Fibroblast of skin of back (primary cell): ENCODE measurements at places on chromosomes 11 and 22.

DNA sequence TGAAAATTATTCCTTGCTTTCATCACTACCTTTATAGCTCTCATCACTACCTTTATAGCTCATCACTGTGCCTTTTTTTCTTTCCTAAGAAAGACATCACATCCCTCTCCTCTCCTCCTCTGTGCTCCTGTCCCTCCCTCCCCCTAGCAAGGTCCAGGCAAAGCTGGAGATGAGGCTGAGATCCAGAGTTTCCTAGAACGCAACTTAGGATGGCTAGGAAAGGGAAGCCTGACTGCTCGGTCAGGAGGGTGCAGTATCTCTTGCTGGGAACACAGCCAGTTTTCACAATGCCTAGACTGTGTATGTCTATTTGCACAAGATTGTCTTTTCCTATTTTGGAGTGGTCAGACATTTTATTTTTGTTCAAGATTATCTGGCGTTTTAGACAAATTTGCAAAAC is 24.7 kb downstream of the TUB start:
- DNase-seq = no peak

DNA sequence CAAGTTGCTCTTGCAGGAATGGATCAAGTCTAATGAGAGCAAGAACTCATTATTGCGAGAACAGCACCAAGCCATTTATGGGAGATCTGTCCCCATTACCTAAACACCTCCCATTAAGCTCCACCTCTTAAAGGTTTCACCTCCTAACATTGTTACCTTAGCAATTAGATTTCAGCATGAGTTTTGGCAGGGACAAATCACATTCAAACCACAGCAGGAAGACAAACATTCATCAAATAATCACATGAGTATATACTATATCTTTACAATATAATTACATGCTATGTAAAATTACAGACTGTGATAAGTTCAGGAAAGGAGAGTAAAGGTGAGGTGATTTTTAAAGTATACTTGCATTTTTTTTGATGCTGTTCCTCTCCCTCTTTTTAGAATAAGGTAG is 6.6 kb upstream of the TEAD1 start:
- no peak for DNase-seq

- DNase-seq = no peak
These were observed 32.9 kb downstream of the CDON start for GRCh38 chr11:126029805-126030204.

DNA sequence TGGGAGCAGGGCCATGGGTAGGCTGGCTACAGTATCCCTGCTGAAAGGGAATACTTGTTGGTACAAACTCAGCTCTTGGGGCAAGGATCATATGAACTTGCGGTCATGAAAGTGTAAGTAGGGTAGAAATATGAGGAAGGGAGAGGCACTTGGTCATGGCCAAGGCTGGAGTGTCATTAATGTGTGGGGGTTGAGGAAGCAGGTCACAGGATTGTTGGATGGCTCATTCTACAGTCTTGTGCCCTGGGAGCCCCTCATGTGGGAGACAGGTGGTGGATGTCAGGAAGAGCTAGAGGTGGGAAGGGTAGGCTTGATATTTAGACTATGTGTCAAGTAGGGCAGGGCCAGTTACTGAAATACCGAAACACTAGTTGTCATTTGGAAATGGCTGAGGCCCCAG is 95.5 kb downstream of the RRM1 start:
- no peak for DNase-seq

- DNase-seq = no peak
These were observed 1.6 kb upstream of the QSER1 start for GRCh38 chr11:32890843-32891656.

DNA sequence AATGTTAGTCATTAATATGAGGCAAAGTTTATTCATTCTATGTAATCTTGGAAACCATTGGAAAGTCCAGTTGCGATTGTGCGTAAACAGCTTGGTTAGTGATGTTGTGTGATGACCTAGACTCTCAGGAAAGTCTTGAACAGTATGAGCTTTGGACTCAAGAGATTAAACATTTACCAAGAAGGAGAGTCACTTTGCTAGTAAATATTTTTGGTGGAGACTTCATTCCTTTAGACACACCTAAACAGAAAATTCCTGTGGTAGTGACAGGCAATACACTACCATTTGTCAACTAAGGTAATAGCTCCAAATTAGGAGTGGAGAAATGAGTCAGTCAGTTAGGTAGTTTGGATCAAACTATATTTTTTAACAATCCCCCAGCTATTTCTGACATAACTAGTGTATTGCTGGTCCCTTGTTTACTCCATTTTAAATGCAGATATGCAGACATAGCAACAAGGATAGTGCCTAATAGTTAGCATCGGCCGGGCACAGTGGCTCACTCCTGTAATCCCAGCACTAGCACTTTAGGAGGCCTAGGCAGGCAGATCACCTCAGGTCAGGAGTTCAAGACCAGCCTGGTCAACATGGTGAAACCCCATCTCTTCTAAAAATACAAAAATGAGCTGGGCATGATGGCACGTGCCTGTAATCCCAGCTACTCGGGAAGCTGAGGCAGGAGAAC is 89.3 kb downstream of the ARHGAP42 start:
- DNase-seq = peak; percentile 33

- DNase-seq = no peak
These were observed 983.3 kb upstream of the TENM4 start for GRCh38 chr11:80424012-80424695.

DNA sequence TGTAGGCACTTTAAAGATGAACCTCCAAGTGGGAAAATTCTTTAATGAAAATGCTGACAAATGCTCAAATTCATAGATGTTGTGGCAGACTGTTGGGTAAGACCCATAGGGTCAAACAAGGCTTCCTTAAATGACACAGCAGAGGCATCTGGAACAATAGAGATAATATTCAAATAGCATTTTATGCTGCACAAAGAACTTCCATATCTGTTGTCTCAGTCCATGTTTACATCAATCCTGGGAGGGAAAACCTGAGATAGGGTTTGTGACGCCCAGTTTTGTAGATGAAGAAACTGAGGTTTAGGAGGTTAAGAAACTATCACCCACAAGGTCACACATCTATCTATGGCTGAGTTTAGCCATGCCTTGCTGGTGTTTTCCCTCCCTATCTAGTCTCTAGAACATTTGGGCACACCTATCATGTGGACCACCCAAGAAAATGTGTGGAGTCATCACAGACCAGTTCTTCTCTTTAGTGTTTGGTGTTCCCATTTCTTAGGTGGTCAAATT is 106.4 kb downstream of the EHF start:
- DNase-seq = no peak

DNA sequence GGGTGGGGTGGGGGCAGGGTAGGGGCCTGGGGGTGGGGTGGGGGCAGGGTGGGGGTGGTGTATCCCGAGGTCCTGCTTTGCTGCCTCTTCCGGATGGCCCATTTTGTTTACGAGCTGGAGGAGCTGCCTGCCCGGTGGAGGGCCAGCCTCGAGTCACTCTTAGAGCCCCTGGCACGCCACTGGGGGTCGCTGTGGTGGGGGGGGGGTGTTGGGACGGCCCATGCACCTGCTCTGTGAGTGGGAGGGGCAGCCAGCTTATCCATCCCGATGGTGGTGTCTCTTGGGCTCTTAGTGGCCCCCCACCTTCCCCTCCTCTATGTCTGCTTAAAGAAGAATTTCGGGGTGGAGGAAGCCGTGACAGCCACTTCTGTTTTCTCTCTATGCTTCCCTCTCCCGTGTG is 24.6 kb downstream of the MRGPRD start:
- no peak for DNase-seq

DNA sequence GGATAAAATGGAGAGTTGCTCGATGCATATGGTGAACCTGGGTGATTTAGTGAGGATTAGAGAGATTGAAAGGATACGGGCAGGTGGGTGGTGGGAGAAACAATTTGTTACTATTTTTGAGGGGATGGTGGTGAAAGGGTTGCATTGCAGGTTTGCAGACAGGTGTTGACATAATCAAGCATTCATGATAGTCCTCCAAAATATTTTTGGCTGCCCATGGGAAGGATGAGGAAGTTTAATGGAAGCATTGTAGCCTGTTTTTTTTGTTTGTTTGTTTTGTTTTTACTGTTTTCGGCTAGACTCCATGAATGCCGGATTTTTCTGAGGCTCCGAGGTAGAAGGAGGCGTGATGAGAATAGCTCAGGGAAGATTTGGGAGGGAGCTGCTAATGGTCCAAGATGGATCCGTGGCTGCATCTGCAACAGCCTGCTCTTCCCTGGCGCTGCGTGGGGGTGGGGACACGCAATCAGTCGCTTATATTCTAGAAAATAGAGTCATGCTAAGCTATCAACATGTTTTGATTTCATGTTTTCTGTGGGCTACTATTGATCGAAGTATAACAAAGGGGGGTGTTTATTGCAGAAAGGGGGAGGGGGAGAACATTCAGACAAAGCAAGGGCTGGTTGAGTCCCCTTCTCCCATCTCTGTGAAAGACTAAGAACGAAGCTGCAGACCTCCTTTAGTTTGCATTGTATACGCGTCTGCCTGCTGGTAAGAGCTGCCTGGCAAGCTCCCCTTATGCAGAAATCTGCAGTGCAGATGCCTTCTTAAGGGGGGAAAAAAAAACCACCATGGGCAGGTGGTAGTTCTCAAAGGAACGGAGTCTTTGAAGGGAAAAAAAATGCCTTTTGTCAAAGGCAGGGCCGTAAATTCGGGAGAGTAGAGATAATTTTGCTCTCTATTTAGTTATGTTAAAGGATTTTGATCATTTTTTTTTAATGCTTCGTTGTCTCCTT is 1.0 kb downstream of the RTN3 start:
- peak; percentile 16 for DNase-seq

GRCh38 chr11:125591649-125592304 is 875 bp upstream of the STT3A start:
- no peak for DNase-seq

DNA sequence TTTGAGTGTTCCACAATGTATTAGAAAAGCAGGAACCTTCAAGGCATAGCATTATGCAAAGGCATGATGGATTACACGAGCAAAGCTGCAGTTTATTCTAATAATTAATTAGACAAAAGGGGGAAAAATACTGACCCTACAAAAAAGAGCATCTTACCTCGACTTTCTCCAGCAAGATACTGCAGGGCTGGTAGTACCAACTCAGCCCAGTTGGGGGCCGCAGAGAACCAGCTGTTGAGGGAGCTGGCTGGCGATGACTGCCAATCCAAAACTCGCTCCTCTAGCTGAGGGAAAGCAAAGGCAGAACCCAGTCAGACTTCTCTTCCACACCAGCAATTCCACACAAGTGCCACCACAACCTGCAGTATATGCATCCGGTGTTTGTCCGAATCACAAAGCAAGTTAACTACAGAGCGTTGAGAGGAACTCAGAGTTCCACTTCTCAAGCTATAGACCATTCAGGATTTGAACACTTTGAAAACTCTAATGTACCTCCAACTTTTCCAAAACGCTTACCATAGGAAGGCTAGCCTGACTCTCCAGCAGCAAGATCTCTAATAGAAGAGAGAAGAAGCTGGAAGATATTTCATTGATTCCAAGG is 13.7 kb downstream of the NFRKB start:
- DNase-seq = peak; percentile 24

- peak; percentile 85 for DNase-seq
These were observed 75.2 kb downstream of the ADAMTS15 start for GRCh38 chr11:130523609-130524008.

GRCh38 chr11:99803501-99803900 is 782.8 kb downstream of the CNTN5 start:
- DNase-seq = no peak

DNA sequence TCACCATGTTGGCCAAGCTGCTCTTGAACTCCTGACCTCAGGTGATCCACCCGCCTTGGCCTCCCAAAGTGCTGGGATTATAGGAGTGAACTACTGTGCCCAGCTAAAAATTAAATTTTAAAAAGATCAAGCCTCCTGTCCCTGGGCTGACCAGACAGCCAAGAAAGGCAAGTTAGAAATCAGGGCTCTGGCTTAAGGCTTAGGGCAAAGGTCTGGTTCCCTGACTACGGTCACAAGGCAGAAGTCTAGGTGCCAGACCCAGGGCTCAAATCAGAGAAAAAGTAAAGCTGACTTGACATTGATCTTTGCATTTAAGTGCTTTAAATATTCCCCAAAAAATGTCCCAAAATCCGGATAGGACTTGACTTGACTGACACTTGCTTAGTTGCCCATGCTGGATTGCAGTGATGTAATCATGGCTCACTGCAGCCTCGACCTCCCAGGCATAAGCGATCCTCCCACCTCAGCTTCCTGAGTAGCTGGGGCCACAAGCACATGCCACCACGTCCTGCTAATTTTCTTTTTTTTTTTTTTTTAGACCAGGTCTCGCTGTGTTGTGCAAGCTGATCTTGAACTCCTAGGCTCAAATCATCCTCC is 17.3 kb upstream of the CRKL start:
- no peak for DNase-seq

- DNase-seq = peak; percentile 86
These were observed 209.5 kb downstream of the NTM start for GRCh38 chr11:131579932-131580387.

DNA sequence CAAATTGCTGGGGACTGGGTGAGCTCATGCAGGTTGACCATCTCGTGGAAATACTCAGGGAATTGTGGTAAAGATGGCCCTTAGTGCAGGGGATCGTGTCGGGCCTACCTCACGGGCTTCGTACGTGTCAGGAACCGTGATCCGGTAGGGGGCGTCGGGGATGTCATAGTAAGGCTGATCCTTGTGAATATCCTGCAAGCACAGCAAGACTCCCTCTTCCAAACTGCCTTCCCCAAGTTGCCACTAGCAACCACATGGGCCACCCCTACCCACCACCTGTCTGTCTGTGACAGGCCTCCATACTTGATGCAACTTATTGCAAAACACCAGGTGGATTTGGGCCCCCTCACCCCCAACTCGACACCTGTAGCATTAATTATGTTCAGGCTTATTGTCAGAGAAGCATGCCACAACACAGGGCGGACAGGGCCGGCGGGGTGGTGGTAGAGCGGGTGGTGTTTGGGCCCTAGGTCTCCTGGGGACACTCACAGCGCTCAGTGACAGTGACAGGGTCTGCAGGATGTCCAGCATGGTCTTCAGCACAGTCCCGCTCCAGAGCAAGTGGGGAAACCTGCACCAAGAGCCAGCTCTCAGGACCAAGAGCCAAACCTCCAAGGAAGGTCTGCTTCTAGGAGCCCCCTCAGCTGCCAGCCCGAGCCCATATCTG is 22.6 kb upstream of the SERPIND1 start:
- DNase-seq = no peak

DNA sequence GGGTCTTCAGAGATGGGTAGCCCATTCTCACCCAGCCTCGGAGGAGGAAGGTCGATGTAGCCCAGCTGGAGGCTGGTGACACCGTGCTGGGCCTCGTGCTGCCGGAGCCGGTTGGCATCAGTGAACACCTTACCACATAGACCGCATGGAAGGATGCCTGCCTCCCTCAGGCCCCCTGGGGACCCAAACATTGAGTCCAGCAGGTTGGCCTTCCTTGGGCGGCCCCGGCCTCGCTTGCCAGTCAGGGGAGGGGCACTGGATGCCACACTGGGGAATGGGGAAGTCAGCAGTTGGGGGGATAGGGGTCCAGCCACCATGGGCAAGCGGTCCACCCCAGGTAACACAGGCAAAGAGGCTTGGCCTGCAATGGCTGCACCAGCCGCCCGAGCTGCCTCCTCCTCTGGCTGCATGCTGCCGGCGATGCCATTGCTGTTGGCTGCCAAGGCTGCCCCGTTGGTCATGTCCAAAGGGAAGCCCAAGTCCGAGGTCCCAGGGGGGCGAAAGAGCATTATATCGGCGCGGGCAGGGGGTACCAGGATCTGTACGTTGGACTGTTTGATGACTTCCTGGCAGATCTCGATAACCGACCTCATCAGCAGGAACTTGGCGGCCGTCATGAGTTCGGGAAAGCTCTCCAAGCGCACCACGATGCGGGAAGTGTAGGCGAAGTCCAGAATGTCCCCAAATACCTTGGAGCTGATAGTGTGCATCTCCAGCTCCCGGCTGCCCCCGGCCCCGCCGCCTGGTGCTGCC is 1.4 kb downstream of the PATZ1 start:
- DNase-seq = peak; percentile 40

GRCh38 chr11:126978165-126978564 is 22.4 kb downstream of the KIRREL3 start:
- DNase-seq = no peak

GRCh38 chr11:33982661-33983060 is 68.9 kb upstream of the CAPRIN1 start:
- no peak for DNase-seq
